ENCODE measurements at places on chromosomes 5 and 9. TPM values are rescaled to one million over a fixed set of nuclear protein-coding genes. Genes with fewer than 3 reads are reported as not detected.

Gene ACSL6
- total RNA-seq: 73.4 TPM

Gene SLC6A19
- total RNA-seq: 0.27 TPM

Gene CDC26
- 16.5 TPM for total RNA-seq

Gene F2RL1
- total RNA-seq: 4.2 TPM

Gene SPINK5
- 1.5 TPM for total RNA-seq

Gene C9orf72
- total RNA-seq: 70.9 TPM

Gene HARS2
- 35.0 TPM for total RNA-seq

Gene OTP
- total RNA-seq: not detected
